ENCODE measurements at places on chromosomes 1 and 21.

- DNase-seq: no peak
Measured at GRCh38 chr1:217322834-217323233, 308.1 kb downstream of the GPATCH2 start.

GRCh38 chr1:198528364-198528763, 12.1 kb downstream of the ATP6V1G3 start:
- DNase-seq: no peak

GRCh38 chr1:42824481-42825035, 7.4 kb upstream of the SVBP start:
- no peak for DNase-seq

DNA sequence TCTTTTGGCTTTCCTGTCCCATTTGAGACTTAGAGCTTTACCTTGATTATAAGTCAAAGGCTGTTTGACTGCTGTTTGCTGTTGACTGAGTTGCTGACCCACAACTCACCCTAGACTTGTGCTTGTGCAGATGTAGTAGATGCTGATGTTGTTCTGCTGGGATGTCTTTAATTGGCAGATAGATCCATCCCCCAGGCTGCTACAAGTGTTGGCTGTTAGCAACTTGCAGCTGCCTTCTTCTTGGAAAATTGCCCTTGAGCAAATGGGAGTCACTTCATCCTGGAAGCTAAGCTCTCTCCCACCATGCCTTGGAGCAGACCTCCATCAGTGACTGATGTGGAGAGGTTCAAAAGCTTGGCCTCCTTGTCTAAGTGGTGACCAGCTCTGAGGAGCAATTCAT, 139.3 kb upstream of the KIAA0040 start:
- no peak for DNase-seq

DNA sequence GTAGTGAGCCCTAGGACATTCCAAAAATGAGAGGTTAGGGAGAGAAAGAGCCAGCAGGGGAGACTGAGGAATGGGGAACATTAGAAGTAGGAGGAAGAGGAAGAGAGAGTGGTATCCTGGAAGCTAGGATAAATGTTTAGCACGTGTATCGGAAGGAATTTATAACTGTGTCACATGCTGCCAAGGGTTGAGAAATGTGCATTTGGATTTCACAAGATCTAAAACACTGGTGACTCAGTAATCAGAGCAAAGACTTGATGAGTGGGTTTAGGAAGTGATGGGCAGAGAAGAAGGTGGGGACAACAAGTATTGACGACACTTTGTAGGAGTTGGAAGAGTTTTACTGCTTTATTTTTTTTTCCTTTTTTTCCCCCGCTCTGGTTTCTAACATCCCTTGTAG, 193.9 kb downstream of the FMN2 start:
- DNase-seq: no peak

DNA sequence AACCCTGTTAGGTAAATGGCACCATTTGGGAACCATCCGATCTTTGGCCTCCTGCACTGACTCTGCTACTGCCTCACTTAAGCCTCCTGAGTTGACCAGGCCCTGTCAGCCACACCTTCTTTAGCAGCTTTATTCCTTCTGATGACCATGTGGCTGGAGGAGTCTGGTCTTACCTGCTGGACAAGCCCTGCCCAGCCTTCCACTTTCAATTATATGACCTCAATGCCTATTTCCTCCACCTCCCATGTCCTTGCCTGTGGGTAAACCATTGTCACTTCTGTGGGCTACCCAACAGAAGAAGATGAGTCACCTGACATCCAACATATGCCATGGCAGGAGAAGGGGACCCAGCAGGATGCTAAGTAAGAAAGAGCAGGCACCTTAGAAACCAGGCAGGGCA, 393.8 kb downstream of the NTNG1 start:
- no peak for DNase-seq

DNA sequence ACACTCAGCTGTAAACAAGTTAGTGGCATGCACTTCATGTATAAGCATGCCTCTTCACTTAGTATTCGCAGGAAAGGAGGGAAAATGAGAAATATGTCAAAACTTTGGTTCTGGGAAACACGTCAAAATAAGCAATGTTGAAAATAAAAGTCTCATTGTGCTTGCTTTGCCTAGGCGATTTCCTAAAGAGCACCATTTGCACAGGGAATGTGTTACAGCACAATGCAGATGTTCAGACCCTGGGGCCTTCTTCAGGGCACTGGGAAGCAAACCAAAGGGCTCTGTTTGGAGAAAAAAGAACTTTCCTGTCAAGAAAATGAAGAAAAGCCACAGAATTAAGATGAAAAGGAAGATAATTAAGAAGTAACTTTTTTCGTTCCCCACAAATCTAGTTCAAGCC, 98.6 kb upstream of the PLD5 start:
- no peak for DNase-seq
